Immature natural killer cell (primary cell): ENCODE measurements at places on chromosomes 3 and 15.

DNA sequence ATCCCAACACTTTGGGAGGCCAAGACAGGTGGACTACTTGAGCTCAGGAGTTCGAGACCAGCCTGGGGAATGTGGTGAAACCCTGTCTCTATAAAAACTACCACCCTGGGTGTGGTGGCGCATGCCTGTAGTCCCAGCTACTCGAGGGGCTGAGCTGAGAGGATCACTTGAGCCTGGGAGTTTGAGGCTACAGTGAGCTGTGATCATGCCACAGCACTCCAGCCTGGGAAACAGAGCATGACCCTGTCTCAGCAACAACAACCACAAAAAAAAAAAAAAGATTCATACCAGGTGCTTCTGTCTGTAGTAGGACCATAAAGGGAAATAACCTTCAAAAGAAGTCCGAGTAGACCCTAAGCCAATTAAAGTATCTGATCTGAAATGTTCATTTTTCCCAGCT lies 94.5 kb downstream of the SERPINI1 start:
- no peak for DNase-seq

- DNase-seq = no peak
Observed at GRCh38 chr15:31245135-31245689, 81.4 kb upstream of the KLF13 start.

DNA sequence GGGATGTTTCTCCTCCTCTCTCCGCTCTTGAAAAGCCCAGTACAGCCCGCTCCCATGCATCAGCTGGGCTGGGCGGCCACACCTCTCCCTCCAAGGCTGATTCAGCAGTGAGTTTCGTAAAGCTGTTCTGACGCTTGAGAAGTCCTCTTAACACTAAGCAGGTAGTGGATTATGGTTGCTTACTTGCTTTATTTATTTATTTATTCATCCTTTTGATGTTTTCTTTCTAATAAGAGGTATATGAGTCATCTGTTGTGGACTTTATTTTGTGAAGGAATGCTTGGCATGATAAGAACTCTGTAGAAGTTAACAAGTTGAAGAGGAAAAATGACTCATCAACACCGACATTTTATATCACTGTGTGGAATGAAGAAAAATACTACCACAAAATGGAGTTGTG lies 285.0 kb downstream of the SQOR start:
- no peak for DNase-seq

- no peak for DNase-seq
Observed at GRCh38 chr3:79651536-79652065, 116.2 kb downstream of the ROBO1 start.

GRCh38 chr3:120495809-120496208 lies 45.0 kb upstream of the FSTL1 start:
- DNase-seq = no peak

- DNase-seq = no peak
Observed at GRCh38 chr15:101559952-101560351, 70.4 kb upstream of the PCSK6 start.

DNA sequence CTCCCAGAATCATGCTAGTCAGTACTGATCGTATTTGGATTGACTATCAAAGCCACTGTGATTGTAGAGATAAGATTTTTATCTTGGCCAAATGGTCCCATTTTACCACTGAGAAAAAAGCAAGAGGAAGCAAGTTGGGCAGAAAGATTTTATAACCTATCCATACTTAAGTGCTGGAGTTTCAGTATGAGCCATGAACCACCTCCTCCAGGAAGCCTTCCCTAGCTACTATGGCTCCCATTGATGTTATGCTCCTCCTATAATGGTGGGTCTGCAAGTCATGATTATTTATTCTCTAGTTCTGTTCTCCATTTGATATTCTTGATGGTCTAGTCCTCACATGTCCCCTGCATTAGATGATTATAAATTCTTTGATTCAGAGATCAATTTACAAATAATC lies 6.6 kb downstream of the MEGF11 start:
- DNase-seq = no peak

GRCh38 chr3:140536926-140537726 lies 140.7 kb upstream of the TRIM42 start:
- no peak for DNase-seq

- peak; percentile 30 for DNase-seq
Observed at GRCh38 chr3:128591738-128592426, 58.7 kb downstream of the RPN1 start.

- no peak for DNase-seq
Observed at GRCh38 chr3:169914321-169914720, 2.9 kb downstream of the SAMD7 start.

DNA sequence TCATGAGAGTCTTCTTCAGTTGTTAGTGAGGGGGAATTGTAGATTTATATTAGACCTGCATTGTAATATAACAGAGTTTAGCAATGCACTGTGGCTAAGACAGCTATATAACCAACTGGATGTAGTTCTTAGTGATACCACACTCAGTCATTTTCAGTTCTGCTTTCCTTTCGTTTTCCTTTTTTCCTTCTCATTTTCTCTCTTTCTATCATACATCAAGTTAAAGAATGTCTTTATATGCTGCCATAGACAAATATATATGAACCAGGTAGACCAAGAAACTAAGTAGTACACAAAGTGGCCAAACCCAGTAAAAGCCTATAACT lies 43.7 kb upstream of the CD47 start:
- DNase-seq = no peak

DNA sequence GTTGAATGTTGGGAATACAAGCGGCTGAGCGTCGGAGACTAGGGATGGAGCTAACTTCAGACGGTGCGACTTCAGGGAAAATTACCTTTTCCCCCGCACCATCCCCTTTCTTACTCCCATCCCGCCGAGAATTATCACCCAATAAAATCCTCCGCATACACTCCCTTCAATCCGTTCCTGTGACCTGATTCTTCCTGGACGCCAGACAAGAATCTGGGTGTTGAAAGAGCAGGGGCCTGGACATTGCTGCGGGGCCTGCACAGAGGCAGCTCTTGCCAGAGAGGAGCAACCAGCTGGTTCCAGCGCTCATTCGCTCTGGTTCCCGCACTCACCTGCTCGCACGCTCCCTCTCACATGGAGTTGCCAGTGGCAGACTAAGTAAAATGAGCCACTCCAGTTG lies 241.9 kb downstream of the ALCAM start:
- no peak for DNase-seq

- DNase-seq = no peak
Observed at GRCh38 chr3:94494992-94495391, 432.1 kb downstream of the NSUN3 start.

- DNase-seq = no peak
Observed at GRCh38 chr3:78941587-78941986, 826.2 kb downstream of the ROBO1 start.

GRCh38 chr3:5112043-5112442 lies 10.0 kb upstream of the ARL8B start:
- no peak for DNase-seq

GRCh38 chr3:83096-83495 lies 113.5 kb upstream of the CHL1 start:
- DNase-seq = no peak

DNA sequence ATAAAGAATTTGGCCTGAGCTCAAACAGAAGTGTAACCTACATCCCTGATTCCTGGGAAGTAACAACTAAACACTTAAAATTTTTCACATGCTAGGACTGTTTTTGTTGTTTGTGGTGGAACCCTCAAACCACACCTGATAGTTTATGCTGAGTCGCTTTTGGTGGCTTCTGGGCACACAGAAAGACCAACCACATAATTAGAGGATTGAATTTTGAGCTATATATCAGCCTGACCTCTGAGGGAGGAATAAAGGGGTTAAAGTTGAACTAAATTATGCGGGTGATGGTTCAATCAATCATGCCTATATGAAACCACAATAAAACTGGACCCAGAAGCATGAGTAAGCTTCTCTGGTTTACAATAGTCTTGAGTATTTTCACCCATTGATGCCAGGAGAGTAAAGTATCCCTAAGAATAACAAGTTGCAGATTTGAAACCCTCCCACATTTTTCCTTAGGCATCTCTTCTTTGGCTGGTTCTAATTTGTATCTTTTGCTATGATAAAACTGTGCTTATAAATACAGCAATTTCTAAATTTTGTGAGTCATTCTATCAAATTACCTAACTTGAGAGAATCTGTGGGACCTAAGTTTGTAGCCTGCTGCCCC lies 1304.5 kb upstream of the GBE1 start:
- no peak for DNase-seq

- no peak for DNase-seq
Observed at GRCh38 chr15:50543556-50543955, 2.9 kb downstream of the USP50 start.

DNA sequence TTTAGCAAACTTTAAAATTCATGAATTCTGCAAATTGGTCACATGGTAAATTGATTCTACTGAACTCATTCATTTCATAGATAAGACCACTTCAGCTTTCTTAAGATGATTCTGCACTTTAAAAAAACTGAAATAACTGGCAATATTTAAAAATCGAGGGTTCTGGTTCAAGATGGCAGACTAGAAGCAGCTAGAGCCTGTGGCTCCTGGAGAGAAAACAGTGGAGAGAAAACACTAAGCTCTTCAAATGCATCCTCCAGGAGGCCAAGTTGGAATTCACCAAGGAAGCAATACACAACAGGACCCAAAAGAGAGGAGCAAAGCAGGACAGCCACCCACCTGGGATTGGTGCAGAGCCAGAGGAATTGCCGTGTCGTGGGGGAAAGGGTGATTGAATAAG lies 132.1 kb downstream of the SPATA16 start:
- no peak for DNase-seq

DNA sequence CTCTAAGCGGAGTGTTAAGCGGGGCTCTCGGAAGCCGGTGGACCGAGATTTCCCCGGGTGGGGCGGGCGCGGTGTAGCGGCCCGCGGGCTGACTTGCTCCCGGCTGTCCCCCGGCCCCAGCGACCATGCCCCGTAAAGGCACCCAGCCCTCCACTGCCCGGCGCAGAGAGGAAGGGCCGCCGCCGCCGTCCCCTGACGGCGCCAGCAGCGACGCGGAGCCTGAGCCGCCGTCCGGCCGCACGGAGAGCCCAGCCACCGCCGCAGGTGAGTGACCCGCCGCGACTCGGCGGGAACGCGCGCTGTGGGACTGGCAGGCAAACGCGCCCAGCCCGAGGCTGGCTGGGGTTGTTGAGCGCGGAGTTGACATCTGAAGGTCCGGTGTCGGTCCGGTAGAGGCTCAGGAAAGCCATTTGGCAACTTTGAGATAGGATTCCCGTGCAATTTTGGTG lies 1.3 kb downstream of the SMC4 start:
- DNase-seq = peak; percentile 30

DNA sequence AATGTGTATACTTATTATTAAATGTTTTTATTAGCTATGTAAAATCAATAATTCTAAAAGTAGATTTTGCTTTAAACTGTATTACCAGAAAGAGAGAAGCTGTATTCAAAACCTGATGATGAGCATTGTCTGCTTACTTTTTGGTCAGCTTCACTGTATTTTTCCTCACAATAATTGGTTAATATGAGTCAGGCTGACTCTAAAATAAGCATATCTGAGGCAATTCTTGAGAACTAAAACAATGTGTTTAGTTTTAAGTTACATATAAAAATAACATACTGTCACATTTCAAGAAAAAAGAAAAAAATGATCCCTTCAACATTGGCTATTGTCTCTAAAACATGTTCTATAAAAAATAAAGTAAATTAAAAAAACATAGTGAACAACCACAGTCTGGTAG lies 66.1 kb downstream of the EPHA3 start:
- DNase-seq = no peak

DNA sequence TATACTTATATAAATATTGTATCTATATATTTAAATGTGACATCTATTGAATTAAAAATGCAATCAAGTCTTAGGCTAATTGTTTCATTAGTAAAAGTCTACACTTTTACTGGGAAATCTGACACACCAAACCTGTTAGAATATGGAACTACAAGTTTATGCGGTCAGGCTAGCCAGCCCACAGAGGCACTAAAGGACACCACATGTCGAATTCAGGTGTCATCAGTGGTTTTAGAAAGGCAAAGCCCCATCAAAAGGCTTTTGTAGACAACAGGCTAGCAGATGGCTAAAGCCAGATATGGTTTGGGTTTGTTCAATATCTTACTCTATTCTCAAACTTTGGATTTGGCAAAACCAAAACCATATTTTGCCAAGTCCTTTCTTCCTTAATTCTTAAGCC lies 411.0 kb downstream of the MECOM start:
- no peak for DNase-seq

GRCh38 chr15:76178296-76179000 lies 118.7 kb downstream of the TMEM266 start:
- no peak for DNase-seq

GRCh38 chr3:146598535-146598934 lies 6.6 kb downstream of the PLSCR5 start:
- DNase-seq = no peak

DNA sequence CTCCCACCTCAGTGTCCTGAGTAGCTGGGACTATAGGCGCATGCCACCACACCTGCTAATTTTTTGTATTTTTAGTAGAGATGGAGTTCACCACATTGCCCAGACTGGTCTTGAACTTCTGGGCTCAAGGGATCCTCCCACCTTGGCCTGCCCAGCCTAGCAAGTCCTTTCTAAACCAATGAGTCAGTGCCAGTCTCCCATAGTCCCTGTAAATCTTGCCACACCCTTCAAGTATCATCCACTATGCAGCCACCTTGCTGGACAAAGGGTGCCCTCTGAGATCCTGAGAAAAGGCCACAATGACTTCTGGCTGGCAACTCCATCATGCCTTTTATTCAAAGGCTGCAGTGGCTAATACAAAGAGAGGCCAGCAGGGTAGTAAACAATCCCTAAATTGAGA lies 184.0 kb downstream of the ABHD5 start:
- no peak for DNase-seq

DNA sequence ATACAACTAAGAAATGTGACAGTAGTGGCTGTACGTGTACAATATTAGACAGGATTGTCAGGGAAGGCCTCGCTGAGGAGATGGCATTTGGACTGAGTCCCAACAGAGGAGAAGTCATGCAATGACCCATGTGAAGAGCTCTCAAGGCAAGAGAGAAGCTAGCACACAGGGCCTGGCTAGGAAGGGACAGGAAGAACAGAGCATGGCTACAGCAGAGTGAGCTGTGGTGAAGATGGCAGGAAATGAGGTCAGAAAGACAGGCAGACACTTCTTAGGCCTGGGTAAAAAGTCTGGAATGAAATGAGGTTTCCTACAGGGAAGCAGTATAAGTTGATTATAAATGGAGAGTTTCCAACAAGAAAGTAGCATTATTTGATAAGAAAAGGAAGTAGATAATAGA lies 33.2 kb upstream of the LEKR1 start:
- peak; percentile 6 for DNase-seq

- DNase-seq = no peak
Observed at GRCh38 chr3:135995766-135996165, 30.2 kb downstream of the PPP2R3A start.

DNA sequence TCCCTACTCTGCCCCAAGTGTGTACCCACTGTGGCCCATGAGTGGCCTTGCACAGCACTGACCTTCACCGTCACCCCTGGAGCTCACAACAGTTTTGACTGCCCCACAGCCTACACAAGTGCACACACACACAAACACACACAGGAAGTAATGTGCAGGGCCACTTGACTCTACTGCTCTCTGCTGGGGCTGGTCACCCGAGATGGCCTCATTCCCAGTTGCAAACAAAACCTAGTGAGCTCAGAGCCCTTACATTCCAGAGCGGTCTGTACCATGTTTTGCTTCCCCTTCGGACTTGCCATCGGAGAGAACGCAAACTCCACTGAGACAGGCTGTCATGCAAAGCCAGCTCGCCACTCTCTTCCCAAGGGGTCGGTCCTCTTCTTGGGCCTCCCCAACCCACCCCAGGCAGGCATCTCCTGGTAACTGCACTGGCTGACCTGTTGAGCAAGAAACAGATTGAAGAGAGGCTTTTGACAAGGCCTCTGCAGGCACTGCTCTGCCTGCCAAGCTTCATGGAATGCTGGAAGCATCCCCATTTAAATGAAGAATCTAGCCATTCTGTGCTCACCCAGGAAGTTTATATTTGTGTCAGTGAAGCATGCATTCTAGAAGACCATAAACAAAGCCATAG lies 232.0 kb upstream of the IGF1R start:
- no peak for DNase-seq
